ENCODE measurements at places on chromosomes 3 and 15. TPM values are rescaled to one million over a fixed set of nuclear protein-coding genes. Genes with fewer than 3 reads are reported as not detected.

C3orf85 gene
- total RNA-seq, result not detected

DNA sequence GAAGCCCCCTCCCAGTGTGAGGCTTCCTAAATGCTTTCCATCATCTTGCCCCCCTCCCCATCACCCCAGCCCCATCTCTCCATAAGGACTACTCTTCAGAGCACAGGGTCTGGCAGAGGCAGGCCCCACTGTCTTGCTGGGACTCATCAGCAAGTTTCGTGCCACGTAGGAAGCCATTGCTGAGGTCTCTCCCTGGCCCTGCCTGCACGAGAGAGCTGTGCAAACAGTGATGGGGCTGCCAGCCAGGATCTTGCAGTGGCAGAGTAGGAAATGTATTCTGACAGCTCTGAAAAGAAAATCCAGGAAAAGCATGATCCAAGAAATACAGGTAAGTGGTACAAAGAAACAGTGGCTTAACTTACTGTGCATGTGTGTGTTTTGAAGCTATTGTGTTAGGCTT is 22.6 kb downstream of the ISL2 start:
- H3K27ac ChIP-seq, result no peak overlapping the region
- H3K4me3 ChIP-seq, result no peak overlapping the region
- no peaks in the 10 kb centered on the region for H3K27me3 ChIP-seq
- H3K4me1 ChIP-seq, result no peaks in the 10 kb centered on the region
- H3K36me3 ChIP-seq, result no peaks in the 10 kb centered on the region

GRCh38 chr3:58093574-58094195 is 85.5 kb downstream of the FLNB start:
- H3K27ac ChIP-seq, result no peak overlapping the region
- no peaks in the 10 kb centered on the region for H3K4me1 ChIP-seq
- H3K4me3 ChIP-seq, result no peak overlapping the region
- H3K27me3 ChIP-seq, result no peaks in the 10 kb centered on the region

KLHL40 gene
- not detected for total RNA-seq

DNA sequence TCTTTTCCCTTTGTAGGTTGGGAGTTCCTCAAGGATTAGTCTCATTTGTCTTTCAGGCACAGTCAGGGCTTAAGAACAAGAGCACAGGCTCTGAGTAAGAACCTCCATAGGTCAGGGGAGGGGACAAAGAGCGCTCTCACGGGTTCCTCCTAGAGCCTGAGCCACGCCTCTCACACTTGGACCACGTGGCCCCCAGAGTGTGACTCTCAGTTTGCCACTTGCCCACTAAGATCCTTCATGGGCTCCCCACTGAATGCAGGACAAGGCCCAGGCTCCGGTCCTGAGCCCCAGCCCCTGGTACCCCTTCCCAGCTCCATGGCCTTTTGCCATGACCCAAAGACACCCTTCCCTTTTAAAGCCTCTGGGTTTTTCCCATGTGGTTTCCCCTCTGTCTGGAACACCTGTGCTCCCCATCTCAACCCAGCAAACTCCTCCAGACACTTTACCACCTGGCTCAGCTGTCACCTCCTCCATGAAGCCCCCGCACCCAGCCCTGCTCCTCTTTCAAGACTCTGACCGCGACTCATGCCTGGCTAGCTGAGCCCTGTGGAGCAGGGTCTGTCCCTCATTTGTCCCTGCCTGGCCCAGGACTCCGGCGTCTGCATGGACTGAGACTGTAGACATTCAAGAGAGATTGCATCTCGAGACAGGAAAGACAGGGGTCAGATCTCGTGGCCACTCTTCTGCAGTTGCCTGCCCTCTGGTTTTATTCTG is 32.7 kb downstream of the IQSEC1 start:
- H3K4me3 ChIP-seq, result no peak overlapping the region
- H3K4me1 ChIP-seq, result peaks cover 11% of the 10 kb centered on the region
- H3K27ac ChIP-seq, result no peak overlapping the region

- peaks cover 1% of the 10 kb centered on the region for H3K27me3 ChIP-seq
- peaks cover 15% of the 10 kb centered on the region for H3K4me1 ChIP-seq
- no peak overlapping the region for H3K27ac ChIP-seq
- H3K4me3 ChIP-seq, result no peak overlapping the region
- no peaks in the 10 kb centered on the region for H3K36me3 ChIP-seq
These were observed 25.4 kb downstream of the CYP8B1 start for GRCh38 chr3:42850263-42850662.

GRCh38 chr3:57544181-57545125 is at the start of gene DNAH12:
TSS of gene DNAH12 (minus strand) at chr3:57544344. CDS start at chr3:57542870, 1,474 bp downstream.
- peaks cover 5% of the 10 kb centered on the region for H3K27me3 ChIP-seq
- H3K4me1 ChIP-seq, result peaks cover 4% of the 10 kb centered on the region
- no peak within 1 kb of the TSS for H3K27ac ChIP-seq
- no peak within 1 kb of the TSS for H3K4me3 ChIP-seq
- H3K36me3 ChIP-seq, result no peaks in the 10 kb centered on the region
- peak; percentile 49 for DNase-seq

TADA3 gene
- total RNA-seq, result 96.4 TPM

TYRO3 gene
- 3.1 TPM for total RNA-seq

DNA sequence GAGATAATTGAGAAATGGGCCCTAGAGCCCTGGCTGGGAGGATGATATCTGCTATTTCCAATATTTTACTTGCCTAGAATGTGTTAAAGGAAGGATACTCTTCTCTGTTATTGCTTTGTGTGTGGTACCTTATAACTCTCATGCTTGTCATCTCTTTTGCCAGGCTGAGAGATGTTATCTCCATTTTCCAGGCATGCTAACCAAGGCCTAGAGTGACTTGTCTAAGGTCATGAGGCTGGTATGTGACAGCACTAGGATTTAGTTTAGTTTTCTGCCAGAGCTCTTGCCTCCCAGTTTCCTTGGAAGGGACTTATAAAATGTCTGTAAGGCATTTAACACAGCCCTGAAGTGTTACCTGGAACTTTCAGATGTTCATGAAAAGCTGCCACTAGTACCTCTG is 1.4 kb downstream of the CLK3 start:
- H3K4me1 ChIP-seq, result peaks cover 48% of the 10 kb centered on the region
- no peaks in the 10 kb centered on the region for H3K27me3 ChIP-seq
- peaks cover 41% of the 10 kb centered on the region for H3K36me3 ChIP-seq
- H3K4me3 ChIP-seq, result peak overlapping the region; percentile 93
- no peak for DNase-seq

ZBTB38 gene
- 22.0 TPM for total RNA-seq

GRIP2 gene
- total RNA-seq, result not detected

TRAK1 gene
- 23.6 TPM for total RNA-seq

RASGRP1 gene
- 102 TPM for total RNA-seq

GRCh38 chr15:57551715-57552677 is 39.7 kb upstream of the MYZAP start:
- no peaks in the 10 kb centered on the region for H3K4me1 ChIP-seq
- no peak for DNase-seq
- H3K36me3 ChIP-seq, result no peaks in the 10 kb centered on the region
- no peaks in the 10 kb centered on the region for H3K27me3 ChIP-seq
- no peak overlapping the region for H3K27ac ChIP-seq
- H3K4me3 ChIP-seq, result no peak overlapping the region

DNA sequence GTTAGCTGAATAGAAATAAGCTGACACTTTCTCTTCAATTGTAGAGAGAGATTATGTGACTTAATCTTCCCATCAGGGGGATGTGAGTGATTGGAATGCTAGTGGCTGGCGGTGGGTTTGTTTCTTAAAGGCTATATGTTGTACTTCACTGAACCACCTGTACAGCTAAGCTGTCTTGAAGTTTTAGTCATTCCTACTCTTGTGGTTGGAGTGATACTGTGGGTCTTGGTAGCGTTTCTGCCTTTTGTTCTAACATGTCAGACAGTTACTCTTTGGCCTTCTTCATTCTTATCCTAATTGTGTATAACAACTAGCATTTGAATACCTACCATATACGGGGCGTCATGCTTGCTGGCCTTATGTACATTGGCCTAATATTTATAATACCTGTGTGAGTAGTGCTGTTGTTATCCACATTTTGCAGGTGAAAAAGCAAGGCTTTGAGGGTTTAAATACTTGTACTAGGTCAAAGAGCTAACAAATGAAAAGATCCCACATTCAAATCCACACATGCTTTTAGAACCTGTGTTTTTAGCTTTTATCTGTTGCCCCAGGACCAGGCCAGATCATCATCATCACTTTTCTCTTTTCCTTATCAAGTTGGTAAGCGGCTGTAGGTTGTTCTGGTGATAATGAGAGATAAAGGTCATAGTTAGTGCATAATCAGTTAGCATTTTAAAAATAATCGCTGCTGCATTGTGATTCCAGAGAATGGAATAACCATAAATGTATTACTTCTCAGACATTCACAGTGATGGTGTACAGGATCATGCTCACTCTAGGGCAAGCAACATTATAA is 50.2 kb downstream of the AKAP13 start:
- peak overlapping the region; percentile 41 for H3K27ac ChIP-seq
- H3K4me3 ChIP-seq, result no peak overlapping the region
- peak; percentile 25 for DNase-seq
- peaks cover 50% of the 10 kb centered on the region for H3K4me1 ChIP-seq
- H3K27me3 ChIP-seq, result no peaks in the 10 kb centered on the region

GOLGA8G gene
- not detected for total RNA-seq

- H3K36me3 ChIP-seq, result peaks cover 17% of the 10 kb centered on the region
- H3K27ac ChIP-seq, result peak overlapping the region; percentile 95
- H3K27me3 ChIP-seq, result no peaks in the 10 kb centered on the region
- DNase-seq, result peak; percentile 69
- H3K4me1 ChIP-seq, result peaks cover 53% of the 10 kb centered on the region
- peak overlapping the region; percentile 41 for H3K4me3 ChIP-seq
These were observed 17.3 kb upstream of the FURIN start for GRCh38 chr15:90851114-90851513.

ULK4 gene
- 14.2 TPM for total RNA-seq

IQCF5 gene
- total RNA-seq, result not detected

DNA sequence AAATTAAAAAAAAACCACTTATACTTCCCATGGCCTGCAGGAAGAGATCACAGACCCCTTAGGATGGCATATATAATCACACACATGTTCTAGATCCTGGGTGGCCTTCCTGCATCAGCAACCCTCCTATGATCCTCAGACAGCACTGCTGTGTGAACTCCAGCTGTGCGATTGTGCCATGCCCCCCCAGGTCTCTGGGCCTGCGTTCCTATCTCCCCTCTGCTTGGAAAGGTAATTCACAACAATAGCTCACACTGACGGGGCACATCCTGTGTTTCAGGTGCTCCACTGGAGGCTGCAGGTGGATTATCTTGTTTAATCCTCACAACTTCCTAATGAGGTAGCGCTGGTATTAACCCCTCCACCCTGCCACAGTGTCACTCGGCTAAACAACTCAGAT is 71.2 kb upstream of the GLCE start:
- DNase-seq, result no peak
- H3K4me3 ChIP-seq, result no peak overlapping the region
- no peaks in the 10 kb centered on the region for H3K36me3 ChIP-seq
- H3K27me3 ChIP-seq, result peaks cover 12% of the 10 kb centered on the region
- no peak overlapping the region for H3K27ac ChIP-seq

- H3K27me3 ChIP-seq, result no peaks in the 10 kb centered on the region
- H3K27ac ChIP-seq, result no peak overlapping the region
- no peak for DNase-seq
- H3K4me1 ChIP-seq, result peaks cover 4% of the 10 kb centered on the region
- H3K36me3 ChIP-seq, result no peaks in the 10 kb centered on the region
- no peak overlapping the region for H3K4me3 ChIP-seq
These were observed 98.0 kb upstream of the TLE3 start for GRCh38 chr15:70195587-70196305.

ACVR2B gene
- 6.9 TPM for total RNA-seq

- DNase-seq, result no peak
- no peak overlapping the region for H3K4me3 ChIP-seq
- H3K27ac ChIP-seq, result no peak overlapping the region
- peaks cover 3% of the 10 kb centered on the region for H3K36me3 ChIP-seq
These were observed 11.5 kb downstream of the APH1B start for GRCh38 chr15:63288778-63289378.

GRCh38 chr3:44321335-44321734 is 17.2 kb upstream of the TCAIM start:
- H3K27me3 ChIP-seq, result peaks cover 4% of the 10 kb centered on the region
- H3K36me3 ChIP-seq, result no peaks in the 10 kb centered on the region
- H3K4me1 ChIP-seq, result no peaks in the 10 kb centered on the region
- DNase-seq, result no peak
- H3K27ac ChIP-seq, result no peak overlapping the region
- no peak overlapping the region for H3K4me3 ChIP-seq

IL17RE gene
- total RNA-seq, result 3.1 TPM

- DNase-seq, result no peak
- H3K4me3 ChIP-seq, result no peak overlapping the region
- peaks cover 10% of the 10 kb centered on the region for H3K4me1 ChIP-seq
These were observed 136.9 kb downstream of the PDE8A start for GRCh38 chr15:85118581-85118980.

GRCh38 chr15:55434989-55435825 is 26.9 kb downstream of the PIERCE2 start:
- no peak overlapping the region for H3K4me3 ChIP-seq
- H3K27ac ChIP-seq, result no peak overlapping the region
- no peaks in the 10 kb centered on the region for H3K36me3 ChIP-seq
- no peaks in the 10 kb centered on the region for H3K27me3 ChIP-seq
- DNase-seq, result peak; percentile 8

GRCh38 chr15:38128341-38128781 is 124.3 kb upstream of the SPRED1 start:
- DNase-seq, result no peak
- no peak overlapping the region for H3K4me3 ChIP-seq
- H3K27me3 ChIP-seq, result peaks cover 14% of the 10 kb centered on the region
- H3K4me1 ChIP-seq, result peaks cover 8% of the 10 kb centered on the region
- no peaks in the 10 kb centered on the region for H3K36me3 ChIP-seq

DNA sequence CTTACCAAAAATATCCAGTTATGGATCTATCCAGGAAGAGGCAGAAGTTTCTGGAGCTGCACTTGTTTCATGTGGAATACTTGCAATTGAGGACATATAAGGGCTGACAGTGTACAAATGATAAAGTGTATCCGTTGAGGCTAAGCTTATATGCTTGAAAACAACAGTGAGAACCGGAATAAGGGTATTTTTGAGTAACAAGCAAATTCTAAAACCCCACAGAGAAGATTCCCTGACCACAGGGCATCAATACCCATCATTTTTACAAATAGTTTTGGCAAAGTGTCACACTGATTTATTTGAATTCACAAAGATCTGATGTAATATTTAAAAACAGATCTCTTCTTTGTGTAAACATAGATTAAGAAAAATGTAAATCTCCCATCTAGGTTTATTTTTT is 208.4 kb downstream of the FMN1 start:
- no peaks in the 10 kb centered on the region for H3K27me3 ChIP-seq
- H3K36me3 ChIP-seq, result no peaks in the 10 kb centered on the region
- DNase-seq, result no peak
- no peak overlapping the region for H3K4me3 ChIP-seq
- H3K27ac ChIP-seq, result no peak overlapping the region

TMEM45A gene
- 2.2 TPM for total RNA-seq

GRCh38 chr3:106609666-106610301 is 741.0 kb upstream of the CBLB start:
- H3K36me3 ChIP-seq, result peaks cover 24% of the 10 kb centered on the region
- peak overlapping the region; percentile 81 for H3K27ac ChIP-seq
- no peak overlapping the region for H3K4me3 ChIP-seq
- peaks cover 29% of the 10 kb centered on the region for H3K4me1 ChIP-seq

DNA sequence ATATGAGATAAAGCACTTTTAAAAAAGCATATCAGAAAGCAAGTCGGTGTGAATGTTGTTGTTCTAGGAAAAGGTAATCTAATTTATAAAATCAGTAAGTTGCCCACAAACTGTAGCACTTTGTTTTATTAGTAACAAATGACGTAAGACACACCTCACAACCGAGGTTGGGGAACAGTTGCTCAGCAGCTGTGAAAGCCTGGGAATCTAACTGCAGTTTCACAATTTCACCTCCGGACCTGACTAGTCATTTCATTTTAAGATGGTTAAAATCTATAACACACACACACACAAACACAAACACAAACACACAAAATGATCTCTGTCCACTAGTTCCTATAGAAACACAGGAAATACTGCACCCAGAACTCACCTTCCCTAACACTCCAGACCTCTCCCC is 406.7 kb upstream of the NR2F2 start:
- no peak for DNase-seq
- no peak overlapping the region for H3K4me3 ChIP-seq
- H3K4me1 ChIP-seq, result no peaks in the 10 kb centered on the region

CAPN3 gene
- total RNA-seq, result 2.7 TPM

CCDC80 gene
- not detected for total RNA-seq

All from activated CD4-positive, alpha-beta T cell treated with anti-CD3 and anti-CD28 coated beads for 36 hours (primary cell).